ENCODE measurements at places on chromosomes 5 and 9.

DNA sequence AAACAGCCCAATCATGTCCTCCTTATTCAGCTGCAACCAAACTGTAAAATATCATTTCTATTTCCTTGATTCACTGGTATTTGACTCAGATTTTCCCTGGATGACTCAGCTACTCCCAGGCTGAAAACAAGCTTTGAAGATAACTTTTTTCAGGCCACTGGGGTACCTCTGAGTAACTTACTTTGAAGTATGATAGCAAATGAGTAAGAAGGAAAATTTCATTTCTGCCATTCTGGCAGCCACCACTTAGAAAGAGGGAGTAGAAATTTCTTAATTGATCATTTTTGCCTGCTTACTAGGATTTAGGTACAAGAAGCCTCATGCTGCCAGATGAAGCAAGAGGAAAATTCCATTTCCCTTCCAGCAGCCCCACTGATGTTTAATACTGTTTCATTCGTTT is 247.4 kb downstream of the PRELID2 start:
- no peak for DNase-seq

DNA sequence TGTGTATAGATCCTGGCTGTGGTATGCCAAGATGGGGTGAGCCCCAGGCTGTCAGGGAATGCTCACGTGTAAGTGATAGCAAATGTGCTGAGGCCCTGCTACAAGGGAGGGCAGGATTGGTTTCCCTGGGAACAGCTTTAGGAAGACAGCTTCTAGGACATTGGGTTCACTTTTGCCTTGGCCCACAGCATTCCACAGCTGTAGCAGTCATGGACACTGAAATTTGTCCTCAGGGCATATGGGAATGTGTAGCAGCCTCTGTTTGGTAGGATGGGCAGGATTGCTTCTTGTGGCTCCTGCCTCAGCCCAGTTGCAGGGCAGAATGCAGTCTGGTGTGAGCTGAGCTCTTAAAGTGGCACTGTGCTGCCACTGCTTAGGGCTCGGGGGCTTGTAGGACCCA is 1061.7 kb upstream of the WWC1 start:
- no peak for DNase-seq

DNA sequence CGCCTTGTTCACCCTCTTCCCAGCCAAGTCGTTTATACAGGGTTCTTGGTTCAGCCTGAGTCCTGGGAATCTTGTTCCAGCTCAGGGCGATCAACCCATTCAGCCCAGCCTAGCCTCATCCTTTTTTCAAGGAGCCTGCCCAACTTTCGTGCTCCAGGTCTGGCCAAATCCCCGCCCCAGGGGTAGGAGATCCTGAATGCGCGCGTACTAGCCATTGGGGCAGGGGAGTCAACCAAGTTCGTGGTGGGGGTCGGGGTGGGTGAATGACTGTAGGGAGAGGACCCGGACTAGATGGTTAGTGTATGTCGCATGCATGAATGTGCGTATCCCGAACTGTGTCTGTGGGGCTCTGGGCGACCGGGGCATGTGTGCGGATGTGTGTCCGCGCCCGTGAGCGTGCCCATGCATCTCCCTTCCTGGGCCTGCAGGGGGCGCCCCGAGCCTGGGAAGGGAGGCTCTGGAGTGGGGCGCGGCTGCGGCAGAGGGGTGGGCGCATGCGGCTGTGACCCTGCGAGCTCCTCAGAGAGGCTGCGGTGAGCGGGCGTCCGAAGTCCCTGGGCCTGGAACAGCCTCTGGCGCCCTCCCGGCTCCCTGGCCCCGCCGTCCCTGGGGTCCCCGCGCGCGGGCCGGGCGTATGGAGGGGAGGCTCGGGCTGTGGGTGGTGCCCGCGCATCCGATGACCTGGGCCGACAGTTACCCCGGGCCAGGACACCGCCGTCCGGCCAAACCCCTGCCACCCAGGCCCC is 8.7 kb downstream of the CCL21 start:
- peak; percentile 44 for DNase-seq

DNA sequence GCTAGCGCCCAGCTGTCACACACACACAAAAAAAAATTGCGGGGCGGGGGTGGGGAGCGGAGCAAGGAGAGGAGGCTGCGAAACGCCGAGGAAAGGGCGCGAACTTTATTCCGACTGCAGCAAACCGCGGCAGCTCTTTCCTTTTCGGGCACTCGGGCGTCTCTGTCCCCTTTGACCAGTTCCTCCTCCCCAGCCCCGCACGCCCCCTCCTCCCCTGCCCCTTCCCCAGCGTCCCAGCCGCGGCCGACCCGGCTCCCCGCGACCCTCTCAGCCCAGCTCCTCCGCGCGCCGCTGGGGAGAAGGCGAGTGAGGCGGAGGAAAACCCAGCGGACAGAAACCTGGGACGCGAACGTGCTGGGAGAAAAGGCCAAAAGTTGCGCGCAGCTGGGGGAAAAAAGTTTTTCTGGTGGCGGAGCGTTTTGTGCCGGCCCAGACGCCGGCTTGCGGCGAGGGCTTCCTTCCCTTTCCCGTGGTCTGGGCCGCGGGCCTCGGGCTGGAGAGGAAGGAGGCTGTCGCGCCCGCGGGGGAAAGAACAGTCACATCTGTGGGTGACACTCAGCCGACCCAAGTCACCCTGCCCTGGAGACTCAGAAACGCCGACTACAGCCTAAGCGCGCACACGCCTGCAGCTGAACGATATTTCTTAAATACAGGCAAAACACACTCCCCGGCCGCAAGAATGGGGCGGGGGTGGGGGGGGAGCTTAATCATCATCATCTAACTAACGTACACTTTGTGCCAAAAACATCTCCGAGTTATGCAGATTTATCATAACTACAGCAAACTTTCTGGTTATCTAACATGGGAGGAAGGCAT is 1.1 kb upstream of the BNC2 start:
- DNase-seq, result peak; percentile 65

- no peak for DNase-seq
Measured at GRCh38 chr9:114059047-114059803, 18.9 kb downstream of the AMBP start.
